ENCODE measurements at places on chromosomes 5 and 9.

DNA sequence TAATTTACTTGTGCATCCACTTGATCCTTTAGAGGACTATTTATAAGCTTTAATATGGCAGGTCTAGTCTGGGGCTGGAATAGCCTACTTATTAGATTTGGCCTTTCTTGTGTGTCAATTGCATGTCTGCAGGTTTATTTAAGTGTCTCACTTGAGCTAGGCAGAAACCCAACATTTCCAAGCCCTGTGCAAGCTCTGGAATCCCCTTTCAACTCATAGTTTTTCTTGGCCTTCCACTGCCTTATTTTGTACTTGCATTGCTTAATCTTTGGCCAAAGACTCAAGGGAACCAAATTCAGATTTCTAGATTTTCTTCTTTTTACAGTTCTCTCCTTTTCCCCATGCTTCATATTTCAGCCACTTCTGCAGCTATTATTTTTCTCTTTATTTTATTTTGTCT is 102.4 kb upstream of the RFX3 start:
- peak; percentile 6 for DNase-seq

GRCh38 chr5:170314541-170315095 is 17.0 kb upstream of the LCP2 start:
- DNase-seq = no peak

- no peak for DNase-seq
Measured at GRCh38 chr5:168015506-168015905, 275.9 kb upstream of the WWC1 start.

DNA sequence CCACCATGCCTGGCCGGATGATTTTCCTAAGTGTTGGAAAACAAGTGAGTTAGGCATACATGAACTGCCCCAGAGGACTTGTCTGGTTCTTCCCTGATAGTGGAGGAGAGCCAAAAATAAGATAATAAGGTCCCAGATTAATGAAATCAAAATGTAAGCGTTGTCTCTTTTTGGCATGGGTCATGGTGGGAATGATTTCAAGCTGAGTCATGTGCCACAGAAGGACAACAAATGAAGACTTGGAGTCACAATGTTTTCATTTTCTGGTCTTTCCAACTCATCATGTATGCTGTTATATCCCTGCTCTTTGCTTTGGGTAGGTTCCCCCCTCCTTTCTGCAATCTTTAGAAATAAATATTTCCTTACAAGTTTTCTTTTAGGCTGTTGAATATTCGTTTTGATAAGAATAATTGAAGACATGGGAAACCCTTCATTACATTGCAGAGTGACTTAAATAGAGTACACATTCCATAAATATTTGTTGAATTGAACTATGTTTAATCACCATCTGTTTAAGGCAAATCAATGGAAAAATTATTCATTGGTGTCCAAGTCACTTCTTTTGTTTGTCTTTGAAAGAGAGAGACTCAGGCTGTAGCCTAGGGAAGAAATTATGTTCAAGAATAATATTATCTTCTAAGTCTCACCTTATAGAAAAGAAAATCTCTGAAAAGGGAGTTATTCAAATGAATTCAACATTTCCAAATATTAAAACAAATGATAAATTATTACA is 196.3 kb downstream of the CSNK1G3 start:
- peak; percentile 75 for DNase-seq

- DNase-seq = no peak
Measured at GRCh38 chr5:69261034-69261433, 26.3 kb downstream of the CDK7 start.

- DNase-seq = no peak
Measured at GRCh38 chr5:158436271-158437065, 577.5 kb upstream of the CLINT1 start.

DNA sequence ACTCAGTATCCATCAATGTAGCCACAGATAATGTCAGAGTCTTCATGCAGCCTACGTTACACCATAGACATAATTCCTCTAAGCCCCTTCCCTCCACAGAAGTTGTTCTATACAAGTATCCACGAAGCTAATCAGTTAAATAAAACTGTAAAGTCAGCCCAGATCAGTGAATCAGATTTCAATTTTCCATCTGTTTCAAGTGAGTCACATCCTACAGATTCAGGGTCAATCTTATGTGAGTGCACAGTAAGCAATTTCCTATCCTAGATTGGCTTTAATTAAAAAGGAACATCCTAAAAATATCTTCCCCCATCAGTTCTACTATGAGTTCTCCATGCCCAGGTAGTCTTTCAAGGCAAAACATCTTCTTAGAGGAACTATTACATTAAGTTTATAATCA is 402.5 kb downstream of the EFNA5 start:
- peak; percentile 31 for DNase-seq

DNA sequence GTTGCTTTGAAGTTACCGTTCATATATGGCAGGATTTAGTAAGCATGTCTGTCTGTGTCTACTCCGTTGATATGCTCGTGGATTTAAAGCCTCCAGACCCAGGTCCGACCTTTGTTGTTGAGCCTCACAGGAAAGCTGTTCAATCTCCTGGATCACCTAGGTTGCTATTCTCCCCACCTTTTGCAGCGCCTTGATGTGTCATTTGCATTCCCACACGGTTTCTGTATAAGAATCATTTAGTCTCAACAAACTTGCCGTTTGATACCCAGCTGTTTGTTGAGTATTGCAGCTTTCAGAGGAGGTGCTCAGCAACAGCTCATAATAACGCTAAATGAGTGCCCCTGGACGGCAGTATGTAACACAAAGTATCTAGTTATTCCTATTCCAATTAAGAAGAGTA is 1.2 kb upstream of the ADGRV1 start:
- DNase-seq = no peak

GRCh38 chr9:91809581-91810285 is 140.3 kb downstream of the ROR2 start:
- DNase-seq = peak; percentile 35

GRCh38 chr9:79980432-79980831 is 408.7 kb downstream of the TLE4 start:
- DNase-seq = no peak

- no peak for DNase-seq
Measured at GRCh38 chr9:90259311-90260246, 383.0 kb downstream of the DIRAS2 start.

DNA sequence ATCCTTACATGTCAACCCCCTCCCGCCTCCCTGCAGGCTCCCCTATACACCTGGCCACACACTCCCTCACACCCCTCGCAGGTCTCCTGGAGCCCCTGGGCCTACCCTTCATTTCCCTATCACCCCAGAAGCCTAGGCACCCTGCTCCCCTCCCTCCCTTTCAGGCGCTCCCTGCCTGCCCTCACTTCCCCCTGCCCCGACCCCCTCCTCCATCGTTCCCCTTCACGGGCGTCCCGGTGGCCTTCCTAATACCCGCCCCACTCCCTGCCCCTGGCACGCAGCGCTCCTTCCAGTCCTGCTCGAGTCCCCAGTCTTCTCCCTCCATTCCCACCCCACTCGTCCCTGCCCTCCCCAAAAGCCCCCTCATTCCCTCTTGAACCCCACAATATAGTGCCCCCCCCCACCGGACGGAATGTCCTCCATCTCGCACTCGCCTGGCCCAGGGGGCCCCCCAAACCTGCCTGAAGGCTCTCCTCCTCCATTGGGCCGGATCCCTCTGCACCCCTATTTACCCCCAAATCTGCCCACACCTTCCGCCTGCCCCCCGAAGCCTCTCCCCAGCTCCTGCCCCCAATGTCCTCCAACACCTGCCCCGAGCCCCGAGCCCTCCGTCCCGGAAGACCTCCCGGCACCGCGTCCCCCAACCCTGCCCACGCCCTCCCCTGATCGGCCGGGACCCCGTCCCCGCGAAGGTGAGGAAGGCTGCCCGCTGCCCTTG is 746 bp downstream of the STRBP start:
- no peak for DNase-seq

DNA sequence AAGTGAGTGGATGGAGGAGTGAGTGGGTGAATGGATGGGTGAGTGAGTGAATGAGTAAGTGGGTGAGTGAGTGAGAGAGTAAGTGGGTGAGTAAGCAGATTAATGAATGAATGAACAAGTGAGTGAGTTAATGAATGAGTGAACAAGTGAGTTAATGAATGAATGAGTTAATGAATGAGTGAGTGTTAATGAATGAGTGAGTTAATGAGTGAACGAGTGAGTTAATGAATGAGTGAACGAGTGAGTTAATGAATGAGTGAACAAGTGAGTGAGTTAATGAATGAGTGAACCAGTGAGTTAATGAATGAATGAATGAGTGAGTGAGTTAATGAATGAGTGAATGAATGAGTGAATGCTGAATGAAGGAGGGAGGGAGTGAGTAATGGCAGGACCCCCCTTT is 26.4 kb downstream of the NKD2 start:
- DNase-seq = no peak

- no peak for DNase-seq
Measured at GRCh38 chr5:168513861-168514428, 15.2 kb upstream of the FBLL1 start.

- DNase-seq = no peak
Measured at GRCh38 chr9:132439153-132439552, 29.1 kb downstream of the CFAP77 start.

DNA sequence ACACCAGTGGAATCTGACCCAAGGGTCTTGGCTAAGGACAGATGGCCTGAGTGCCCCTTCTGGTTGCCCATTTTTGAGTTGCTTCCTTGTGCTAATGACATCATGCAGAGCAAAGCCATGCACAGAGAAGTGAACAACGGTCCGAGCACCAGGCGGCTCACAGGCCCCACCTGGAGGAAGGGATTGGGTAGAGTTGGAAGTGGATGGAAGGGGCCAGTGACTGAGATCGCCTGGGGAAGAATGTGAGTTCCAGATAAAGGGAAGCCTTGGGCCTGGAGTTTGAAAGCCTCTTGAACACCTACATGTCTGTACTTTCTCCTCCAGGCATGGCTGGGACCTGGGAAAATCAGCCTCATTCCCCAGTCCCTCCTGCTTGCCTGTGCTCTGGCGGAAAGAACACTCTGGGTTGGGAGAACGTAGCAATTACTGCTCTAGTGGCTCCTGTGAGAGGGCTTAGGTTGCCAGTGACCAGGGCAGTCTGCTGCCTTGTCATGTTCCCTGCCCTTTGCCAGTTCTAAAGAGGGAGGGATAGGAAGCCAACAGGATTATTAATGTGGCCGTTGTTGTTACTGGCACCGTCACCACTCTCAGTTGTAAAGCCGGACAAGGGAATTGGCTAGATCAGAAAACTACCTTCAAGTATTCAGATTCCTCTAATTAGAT is 62.5 kb upstream of the PTPN3 start:
- DNase-seq = no peak

GRCh38 chr5:136901-137300 is 44.9 kb downstream of the PLEKHG4B start:
- no peak for DNase-seq

DNA sequence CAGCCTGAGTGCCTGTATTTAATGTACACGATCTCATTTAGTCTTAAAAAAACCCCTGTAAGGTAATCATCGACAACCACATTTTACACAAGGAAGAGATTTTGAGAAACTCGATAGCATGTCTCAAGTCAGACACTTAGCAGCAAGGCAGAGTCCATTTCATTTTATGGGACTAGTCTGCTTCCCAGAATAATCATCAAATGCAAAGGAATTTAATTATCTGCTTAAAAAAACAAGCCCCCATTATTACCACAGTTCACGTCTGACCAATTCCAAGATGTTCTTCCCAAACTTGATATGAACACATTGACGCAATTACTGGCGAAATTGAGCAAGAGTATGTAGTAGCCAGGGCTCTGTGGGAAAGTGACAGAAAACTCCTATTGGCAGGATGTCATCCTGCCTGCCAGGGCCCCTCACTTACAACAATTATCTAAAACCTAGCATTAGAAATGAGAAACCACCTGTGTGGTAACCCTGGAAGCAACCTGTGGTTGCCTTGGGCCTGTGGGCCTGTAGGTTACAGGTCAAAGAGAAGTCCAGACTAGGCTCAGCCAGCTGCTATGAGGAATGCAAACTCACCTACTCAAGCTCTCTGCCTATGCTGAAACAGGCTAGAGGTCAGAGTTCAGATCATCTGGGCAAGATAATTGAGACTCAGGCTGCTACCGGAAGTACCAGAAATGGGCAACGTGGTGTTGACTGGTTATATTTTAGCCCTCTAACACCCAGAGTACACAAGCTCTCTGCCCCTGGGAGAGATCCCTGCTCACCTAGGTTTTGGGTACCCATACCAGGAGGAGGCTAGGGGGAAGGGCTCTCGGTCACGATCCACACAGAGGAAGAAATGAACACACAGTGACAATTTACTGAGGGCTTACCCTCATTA is 1.6 kb downstream of the B4GALT1 start:
- DNase-seq = peak; percentile 88

- no peak for DNase-seq
Measured at GRCh38 chr5:134714541-134714940, 23.8 kb upstream of the CAMLG start.

GRCh38 chr9:27212621-27213020 is 84.3 kb downstream of the EQTN start:
- no peak for DNase-seq

DNA sequence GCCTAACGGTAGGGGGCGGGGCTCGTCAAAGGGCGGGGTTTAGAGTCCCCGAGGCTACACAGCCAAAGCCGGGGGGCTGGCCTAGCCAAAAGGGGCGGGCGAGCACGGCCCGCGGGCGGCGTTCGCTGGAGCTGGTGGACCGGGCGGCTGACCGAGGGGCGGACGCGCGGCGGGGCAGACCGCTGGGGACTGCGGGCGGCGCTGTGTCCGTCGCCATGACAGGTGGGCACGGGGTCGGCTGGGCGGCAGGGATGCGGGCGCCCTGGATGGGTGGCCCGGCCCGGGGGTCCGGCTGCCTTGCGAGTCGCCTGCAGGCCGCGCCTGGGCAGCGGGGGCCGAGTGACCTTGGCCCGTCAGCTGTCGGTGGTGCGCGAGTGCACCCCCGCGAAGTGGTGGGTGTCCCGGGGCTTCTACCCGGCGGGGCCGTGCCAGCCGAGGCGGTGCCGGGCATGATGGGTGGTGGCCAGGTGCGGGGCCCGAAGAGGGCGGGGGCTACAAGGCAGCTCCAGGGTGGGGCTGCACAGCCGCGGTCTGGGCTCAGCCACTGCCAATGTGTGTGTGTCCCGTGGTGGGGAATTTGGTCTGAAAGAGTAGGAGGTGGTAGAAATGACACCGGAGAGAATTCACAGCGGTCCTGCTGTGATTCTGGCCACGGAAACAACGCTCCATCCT is at the start of gene CARD19:
TSS of gene CARD19 (plus strand) at position 87 of the 672 bp plus-strand sequence. CDS start at position 216, 129 bp downstream.
- DNase-seq = peak; percentile 40

GRCh38 chr5:115050866-115051265 is 118.8 kb downstream of the TRIM36 start:
- DNase-seq = no peak

- DNase-seq = peak; percentile 93
Measured at GRCh38 chr9:99000476-99001395, 57.0 kb downstream of the COL15A1 start.
